ENCODE measurements at places on chromosomes 1 and 21.

DNA sequence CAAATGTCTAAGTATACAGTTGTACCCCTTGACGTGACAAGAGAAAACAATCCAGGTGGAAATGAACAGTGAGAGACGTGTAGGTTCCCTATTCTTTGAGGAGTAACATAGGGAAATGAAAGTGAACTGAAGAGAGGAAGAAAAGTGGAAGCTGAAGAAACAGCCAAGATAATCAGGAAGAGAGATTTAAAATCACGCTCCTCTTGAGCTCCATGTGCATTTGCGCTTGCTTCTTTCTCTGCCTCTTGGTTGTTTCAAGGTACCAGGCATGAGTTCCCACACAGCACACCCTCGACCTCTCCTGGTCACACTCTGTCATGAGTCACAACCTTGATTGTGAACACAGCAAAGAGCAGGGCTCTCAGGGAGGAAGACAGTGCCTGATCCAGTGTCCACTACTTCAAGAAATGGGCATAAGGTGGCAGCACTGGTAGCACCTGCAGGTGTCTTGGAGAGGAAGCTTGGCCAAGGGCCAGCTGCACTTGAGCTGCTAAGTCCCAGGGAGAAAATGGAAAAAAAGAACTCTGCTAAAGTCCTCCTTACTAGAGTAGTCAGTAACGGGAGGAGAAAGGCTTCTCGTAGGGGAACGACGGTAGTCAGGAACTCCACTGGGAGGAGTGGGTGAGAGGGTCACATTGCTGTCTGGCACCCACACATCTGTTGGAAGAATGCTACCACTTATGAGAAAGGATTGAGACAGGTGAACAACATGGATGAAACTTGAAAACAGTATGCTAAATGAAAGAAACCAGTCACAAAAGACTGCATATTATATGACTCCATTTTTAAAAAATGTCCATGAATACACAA, 18.3 kb upstream of the ARID1A start:
- peak; percentile 72 for DNase-seq

DNA sequence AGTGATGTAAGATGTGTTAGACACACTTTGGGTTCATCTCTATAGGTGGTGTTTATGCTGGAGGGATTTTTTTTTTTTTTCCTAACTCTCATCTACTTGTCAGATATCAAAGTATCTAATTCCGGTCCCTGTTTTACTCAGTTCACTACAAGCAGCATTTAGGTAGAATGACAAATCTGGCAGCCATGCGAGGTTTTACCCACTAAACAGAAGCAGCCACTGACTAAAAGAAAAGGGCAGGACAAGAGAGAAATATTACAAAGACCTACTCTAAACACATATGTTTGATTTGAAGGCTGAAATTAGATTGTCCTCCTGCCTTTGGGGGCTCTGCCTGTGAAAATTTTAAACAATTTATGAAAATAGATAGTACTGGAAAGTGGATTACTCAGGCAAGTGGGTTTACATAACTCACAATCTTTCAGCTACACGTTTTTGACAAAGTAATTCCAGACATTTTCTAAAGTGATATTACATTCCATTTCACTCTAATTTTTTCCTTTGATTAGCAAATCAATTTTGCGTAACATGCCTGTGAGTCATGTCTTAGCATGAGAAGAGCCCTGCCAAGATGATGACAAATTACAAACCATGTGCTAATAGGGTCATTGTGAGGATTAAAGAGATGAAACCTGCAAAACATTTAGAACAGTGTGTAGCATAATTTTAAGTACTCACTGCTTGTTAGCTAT, 172.6 kb downstream of the PLA2G4A start:
- no peak for DNase-seq

- no peak for DNase-seq
Measured at GRCh38 chr1:8458607-8459006, 140.7 kb downstream of the SLC45A1 start.

DNA sequence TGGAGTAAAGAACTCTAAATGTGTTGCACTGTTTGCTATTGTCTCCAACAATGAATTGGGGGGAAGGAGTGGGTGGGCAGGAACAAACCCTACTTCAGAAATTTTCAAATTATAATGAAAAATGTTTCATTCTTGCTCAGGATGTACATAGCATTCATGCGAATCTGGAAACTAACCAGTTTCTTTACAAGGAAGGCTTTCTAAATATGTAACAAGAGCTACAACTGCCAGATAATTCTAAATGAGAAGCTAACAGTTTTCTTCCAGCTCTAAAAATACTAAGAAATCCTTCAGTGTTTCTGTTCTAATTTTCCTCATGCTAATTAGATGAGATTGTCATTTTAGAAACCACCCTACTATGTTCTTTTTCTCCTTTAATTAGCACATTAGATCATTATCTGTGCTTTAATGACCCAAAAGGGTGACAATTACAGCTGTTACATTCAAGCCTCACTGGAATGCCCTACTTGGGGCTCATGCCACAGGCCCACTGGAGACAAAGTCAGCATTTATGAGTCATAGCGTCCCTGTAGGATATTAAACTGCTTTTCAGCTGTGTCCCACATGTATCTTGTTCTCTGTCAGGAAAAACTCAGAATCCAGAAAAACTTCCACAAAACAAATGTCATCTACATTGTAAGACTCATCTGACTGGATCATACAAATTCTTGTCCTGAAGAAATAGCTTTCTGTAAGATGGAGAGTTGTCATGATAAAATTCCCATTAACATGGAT, 804.6 kb upstream of the CXADR start:
- no peak for DNase-seq

DNA sequence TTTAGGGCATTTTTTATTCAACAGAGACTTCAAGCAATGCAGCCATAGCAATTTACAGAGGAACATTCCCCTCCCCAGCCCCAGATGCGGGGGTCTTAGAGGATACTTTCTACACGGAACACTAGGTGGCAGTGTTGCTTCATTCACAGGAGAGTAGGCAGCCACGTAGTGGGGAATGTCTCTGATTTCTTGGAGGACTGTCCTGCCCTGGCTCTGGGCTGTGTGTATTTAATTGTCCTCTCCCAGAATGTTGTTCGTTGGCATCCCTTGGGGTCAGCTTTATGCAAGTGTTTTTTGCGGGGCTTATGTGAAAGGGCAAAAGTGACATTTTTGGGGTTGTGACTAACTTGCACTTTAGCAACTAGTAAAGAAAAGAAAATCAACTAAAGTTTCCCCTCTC, 96.9 kb downstream of the PAPPA2 start:
- DNase-seq, result peak; percentile 1

- DNase-seq, result no peak
Measured at GRCh38 chr1:100497796-100498195, 40.1 kb upstream of the GPR88 start.

DNA sequence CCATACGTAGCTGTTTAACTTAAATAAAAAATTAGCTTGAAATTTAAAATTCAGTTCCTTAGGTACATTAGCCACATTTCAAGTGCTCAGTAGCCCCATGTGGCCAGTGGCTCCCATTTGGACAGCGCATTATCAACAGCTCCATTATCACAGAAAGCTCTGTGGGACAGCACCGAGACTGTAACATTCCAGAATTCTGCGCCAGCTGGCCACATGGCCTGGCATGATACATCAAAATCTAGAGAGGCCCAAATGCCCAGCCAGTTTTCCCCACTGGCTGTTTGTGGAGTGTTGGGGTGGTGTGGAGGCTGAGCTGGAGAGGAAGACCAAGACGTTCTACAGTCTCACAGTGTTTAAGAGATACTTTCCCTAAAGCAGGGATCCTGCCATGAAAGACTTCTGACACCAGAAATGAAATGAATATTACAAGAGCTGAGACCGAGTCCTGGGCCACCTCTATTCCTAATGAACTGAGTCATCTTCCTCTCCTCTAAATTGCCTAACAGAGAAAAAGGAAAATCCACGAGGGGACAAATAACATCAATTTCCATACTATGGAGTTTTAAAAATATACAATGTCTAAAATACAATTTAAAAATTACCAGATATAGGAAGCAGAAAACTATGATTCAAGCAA, 27.3 kb upstream of the ACTA1 start:
- no peak for DNase-seq

- DNase-seq, result no peak
Measured at GRCh38 chr1:7513081-7513480, 258.0 kb upstream of the VAMP3 start.

DNA sequence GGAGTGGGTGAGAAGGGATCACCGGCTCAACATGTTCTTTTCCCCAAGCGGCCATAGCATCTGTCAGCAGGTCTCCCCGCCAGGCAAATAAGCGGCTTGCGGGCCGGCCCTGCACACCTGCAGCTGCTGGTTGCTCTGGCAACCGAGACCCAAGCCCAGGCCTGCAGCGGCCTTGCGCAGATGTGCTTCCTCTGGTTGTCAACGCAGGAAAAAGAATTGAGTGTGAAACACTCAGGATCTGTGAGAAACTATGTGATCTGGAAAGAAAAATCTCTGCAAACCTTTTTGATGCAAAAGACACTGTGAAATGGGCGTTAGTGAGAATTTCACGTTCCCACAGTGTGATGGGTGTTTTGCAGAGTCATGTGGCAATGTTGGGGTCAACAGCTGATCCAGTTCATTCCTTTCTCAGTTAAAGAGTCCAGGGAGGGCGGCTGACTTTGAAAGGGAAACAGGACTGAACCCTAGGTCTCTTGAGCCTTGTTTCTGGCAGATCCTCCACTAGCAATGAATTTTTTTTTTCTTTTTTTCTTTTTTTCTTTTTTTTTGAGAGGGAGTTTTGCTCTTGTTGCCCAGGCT, 28.4 kb downstream of the TOMM20 start:
- no peak for DNase-seq

- peak; percentile 68 for DNase-seq
Measured at GRCh38 chr1:108897865-108898720, 21.3 kb downstream of the GPSM2 start.

DNA sequence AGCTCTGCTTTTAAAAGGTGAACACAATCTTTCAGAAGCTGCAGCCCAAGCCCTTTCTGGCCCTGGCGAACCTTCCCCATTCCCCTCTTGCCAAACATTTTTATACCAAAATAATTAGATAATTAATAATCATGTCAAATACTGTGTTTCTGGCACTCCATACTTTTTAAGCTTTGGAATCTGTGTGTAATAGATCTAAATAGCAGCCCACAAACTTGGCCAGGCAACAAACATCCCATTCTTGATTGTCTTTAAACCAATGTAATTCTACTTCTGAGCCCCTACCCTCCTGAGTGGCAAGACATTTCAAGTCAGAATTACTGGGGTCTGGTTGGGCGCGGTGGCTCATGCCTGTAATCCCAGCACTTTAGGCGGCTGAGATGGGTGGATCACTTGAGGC, 137.7 kb downstream of the NAV1 start:
- no peak for DNase-seq

DNA sequence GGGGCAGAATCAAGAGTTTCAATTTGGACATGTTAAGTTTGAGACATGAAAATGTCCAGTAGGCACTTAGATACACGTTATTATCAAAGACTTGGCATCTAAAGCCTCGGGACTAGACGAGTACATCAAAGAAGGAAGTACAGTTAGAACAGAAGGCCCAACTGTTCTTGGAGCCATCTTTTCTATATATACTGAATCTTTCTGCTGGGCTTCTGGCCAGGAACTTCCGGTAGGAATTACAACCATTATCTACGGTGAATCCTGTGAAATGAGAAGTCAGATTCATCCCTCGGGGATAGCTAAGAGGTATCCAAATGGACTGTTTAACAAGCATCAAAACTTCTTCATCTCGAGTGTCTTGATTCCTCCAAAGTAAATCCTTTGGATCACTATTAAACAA, 34.4 kb upstream of the NRDC start:
- DNase-seq, result no peak

- DNase-seq, result no peak
Measured at GRCh38 chr21:27058673-27059605, 92.1 kb upstream of the ADAMTS5 start.

DNA sequence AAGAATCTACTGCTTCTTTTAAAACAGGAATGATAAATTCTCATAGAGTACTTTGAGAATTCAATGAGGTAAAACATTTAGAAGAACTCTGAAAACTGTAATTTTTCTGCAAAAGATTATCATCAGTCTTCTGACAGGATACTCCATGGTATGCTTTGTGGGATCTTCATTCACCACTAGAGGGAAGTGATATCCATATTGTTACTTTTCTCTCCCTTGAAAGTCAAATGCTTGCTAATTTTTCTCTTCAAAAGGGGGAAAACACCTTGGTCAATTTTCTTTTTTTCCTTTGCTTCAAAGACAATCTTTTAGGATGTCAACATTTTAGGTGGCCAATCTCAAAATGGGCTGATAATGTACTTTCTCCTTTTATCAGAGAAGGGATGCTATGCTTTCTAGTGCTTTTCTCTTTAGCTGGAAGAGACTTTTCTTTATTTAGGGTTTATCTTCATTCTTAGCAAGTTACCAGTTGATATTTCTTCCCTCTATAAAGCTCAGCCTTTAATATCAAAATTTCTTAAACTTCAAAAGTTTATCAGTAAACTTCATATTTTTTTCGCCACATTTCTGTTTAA, 95.5 kb downstream of the NEGR1 start:
- no peak for DNase-seq

DNA sequence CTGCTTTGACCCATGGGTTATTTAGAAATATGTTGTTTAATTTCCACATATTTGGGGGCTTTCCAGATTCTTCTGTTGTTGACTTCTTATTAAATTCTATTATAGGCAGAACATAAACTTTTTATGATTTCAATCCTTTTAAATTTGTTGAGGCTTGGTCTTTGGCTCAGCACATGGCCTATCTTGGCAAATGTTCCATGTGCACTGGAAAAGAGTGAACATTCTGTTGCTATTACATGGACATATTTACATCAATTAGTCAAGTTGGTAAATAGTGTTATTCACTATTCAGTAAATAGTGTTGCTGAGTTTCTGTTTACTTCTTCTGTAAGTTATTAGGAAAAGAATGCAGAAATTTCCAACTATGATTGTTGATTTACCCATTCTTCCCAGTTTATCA, 75.4 kb downstream of the ETS2 start:
- no peak for DNase-seq

GRCh38 chr1:173409613-173410012, 67.5 kb upstream of the PRDX6 start:
- DNase-seq, result peak; percentile 22

GRCh38 chr21:25855576-25855975, 120.8 kb downstream of the GABPA start:
- no peak for DNase-seq

DNA sequence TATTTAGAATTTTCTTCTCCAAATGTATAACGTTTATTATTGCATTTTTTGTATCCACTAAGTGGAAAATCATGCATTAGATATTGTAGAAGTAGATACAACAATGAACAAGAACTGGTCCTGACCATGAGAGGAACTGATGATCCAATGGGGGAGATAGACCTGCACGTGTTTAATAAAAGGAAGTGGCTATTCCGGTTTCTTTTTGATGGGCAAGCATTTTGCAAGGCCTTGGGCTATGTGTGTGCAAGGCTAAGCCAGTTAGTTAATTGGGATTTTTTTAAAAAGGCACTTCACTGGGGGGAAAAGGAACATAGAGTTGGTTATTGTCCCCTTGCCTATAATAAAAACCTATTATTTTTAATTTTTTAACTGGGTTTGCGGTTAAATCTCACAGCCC, 961 bp upstream of the VCAM1 start:
- DNase-seq, result no peak
